Stimulated activated CD8-positive, alpha-beta memory T cell treated with anti-CD3 and anti-CD28 coated beads, Interleukin-15, amount 100 ng/mL, for 48 hours (primary cell): ENCODE measurements at places on chromosomes 13 and 19.

- DNase-seq: no peak
Observed at GRCh38 chr19:18657590-18658365, 20.9 kb downstream of the KLHL26 start.

DNA sequence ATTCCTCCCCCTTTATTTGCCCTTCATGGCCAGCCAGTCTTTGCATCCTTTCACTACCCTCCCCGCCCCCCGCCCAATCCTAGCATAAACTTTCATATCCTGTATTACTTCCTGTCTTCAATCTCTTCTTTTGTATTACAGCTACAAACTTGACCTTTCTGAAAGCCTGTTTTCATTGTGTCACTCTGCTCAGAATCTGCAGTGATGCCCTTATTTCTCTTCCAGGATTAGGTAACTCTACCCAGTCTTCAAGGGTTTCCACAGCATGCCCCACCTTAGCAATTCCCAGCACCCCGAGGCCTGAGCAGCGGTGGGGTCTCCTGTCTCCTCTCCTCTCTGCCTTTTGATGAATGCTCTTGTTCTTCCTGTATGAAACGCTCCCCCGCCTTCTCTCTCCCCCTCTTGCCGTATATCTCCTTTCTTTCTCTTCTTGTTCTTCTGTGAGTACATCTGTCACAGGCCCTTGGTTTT is 145.6 kb downstream of the SHISA2 start:
- no peak for DNase-seq

- DNase-seq: no peak
Observed at GRCh38 chr19:6813659-6814058, 41.2 kb downstream of the VAV1 start.

GRCh38 chr13:92407858-92408257 is 818.7 kb upstream of the GPC6 start:
- no peak for DNase-seq

- DNase-seq: no peak
Observed at GRCh38 chr13:78060966-78061365, 142.3 kb upstream of the EDNRB start.

- no peak for DNase-seq
Observed at GRCh38 chr13:105019073-105019472, 1516.4 kb downstream of the EFNB2 start.

DNA sequence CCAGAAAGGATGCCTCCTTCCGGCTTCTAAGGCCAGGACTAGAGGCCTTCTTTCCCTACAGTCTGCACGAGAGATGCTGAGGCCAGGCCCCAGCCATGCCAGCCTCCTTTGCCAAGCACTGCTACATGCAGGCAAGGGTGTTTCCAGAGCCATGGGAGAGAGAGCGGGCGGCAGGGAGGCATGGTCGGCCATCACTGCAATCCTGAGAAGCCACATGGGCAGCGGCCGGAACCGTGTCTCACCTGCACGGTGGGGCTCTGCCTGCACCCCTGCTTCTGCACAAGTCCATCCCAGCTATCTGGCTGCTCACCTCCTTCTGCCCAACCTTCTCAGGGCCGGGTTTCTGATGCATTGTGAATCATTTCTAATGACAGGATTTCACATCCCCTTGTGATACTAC is 35.1 kb downstream of the TSHZ3 start:
- DNase-seq: no peak

GRCh38 chr13:106117035-106117434 is 418.4 kb downstream of the EFNB2 start:
- no peak for DNase-seq

GRCh38 chr13:65093357-65093756 is 2136.8 kb downstream of the PCDH9 start:
- DNase-seq: no peak

DNA sequence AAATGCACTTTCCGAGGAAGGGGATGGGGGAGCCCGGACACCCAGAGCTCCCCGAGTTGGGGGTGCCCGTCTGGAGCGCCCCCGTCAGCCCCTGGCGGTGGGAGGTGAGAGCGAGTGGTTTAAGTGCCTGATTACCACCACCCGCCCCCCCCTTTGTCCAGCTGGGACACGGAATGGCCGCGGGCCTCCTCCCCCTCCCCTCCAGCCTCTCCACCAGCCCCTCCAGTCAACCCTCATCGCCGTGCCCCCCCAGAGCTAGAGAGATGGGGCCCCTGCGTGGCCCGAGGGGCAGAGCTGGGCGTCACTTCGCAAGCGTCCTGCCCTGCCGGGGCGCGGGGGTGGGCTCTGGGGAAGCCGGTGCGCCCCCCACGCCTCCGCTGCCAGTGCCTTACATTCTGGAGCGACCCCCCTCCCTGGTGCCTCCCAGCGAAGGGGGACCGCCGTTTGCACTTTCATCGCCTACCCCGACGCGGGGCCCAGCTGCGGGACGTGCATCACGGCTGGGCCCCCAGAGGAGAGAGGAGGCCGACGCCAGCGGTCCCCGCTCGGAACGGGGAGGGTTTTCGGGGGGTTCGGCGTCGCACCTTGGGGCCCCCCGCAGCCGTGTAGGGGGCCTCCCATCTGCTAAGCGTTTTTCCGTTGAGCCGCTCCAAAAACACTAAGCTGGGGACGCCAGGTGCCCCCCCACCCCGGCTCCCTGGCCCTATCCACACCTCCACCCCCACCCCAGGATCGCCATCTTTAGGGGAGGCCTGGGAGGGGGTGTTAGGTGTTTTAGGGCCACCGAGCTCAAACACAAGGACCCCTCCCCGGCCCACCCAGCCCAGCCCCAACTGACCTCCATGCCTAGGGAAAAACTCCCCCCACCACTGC is 16.4 kb downstream of the SMIM24 start:
- no peak for DNase-seq

DNA sequence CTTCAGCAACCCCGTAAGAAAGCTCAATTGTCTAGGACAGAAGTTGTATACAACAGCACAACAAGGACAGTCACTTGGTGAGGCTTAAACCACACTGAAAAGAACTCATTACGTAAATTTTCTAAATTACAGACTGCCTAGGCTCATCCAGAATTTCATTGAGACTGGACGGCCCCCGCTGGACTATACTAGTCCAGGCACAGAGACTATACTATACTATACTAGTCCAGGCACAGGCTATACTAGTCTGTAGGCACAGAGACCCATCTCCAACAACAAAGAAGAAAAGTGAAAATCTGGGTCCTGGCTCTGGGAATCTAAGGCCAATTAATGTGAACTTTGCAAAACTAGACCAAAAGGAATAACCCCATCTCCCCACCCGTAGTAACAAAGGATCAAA is 700 bp downstream of the ZNF816 start:
- DNase-seq: no peak

DNA sequence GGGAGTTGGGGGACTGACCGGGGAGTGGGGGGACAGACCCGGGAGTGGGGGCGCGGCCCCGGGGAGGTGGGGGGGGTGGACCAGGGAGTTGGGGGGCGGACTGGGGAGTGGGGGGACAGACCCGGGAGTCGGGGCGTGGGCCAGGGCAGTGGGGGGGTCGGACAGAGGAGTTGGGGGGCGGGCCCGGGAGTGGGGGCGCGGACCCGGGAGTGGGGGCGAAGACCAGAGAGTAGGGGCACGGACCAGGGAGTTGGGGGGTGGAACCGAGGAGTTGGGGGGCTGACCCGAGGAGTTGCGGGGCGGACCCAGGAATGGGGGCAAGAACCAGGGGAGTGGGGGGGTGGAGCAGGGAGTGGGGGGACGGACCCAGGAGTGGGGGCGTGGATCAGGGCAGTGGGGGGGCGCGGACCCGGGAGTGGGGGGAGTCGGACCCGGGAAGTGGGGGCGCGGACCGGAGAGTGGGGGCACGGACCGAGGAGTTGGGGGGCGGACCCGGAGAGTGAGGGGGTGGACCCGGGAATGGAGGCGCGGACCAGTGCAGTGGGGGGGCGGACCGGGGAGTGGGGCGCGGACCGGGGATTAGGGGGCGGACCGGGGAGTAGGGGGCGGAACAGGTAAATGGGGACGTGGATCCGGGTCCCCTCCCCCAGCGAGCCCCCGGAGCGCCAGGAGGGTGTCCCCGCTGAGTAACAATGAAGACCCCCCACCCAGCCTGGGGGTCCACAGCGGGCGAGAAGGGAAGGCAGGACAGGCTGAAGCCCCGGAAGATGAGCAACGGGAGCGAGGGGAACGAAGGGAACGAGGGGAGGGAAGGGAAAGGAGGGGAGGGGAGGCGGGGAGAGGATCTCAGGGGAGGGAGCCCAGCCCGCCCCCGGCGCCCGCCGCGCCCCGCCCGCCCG is 589 bp downstream of the R3HDM4 start:
- no peak for DNase-seq

DNA sequence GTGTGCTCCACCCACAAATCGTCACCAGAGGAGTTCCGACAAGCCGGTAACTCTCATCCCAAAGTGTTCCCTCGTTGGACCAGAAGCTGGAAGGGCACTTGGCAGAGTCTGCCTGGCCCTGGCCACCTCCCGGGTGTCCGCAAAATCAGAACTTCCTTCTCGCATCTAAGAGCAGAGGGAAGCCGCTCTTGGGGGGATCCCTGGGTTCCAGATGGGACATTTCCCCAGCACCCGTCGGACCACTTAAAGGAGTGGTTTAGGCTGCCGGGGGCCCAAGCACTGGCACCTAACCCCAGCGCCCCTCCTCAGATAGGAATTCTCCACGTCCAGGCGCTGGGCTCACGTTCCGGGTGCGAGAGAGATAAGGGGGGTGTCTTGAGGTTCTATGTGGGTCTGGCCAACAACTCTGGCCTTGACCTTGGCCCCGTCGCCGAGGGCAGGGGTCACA is 857 bp upstream of the MAP2K7 start:
- DNase-seq: no peak

DNA sequence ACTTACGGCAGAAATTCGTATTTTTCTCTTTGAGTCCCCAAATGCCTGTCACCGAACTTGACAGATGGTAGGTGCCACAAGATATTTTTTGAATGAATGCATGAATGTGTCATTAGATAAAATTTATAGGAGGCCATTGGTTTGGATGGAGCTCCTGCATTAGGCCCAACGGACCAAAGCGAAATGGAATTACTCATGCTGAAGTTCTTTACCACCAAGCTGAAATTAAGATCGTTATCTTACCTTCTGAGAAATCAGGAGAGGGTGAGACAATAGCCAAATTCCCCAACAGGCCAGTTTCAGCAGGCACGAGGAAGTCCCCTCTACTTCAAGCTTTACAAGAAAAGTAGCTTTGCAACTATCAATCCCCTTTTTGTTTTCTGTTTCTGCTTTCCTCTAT is 452.5 kb upstream of the ARGLU1 start:
- DNase-seq: no peak

DNA sequence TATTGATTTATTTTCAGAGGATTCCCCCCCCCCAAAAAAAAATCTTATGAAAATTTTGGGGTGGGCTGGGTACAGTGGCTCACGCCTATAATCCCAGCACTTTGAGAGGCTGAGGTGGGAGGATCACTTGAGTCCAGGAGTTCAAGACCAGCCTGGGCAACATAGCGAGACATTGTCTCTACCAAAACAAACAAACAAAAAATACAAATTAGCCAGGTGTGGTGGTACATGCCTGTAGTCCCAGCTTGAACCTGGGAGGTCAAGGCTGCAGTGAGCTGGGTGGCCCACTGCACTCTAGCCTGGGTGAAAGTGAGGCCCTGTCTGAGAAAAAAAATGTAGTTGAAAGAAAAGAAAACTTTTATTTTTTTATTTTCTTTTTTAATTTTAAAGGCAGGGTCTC is 17.9 kb downstream of the NECTIN2 start:
- DNase-seq: no peak

GRCh38 chr19:10998045-10998533 is 37.3 kb downstream of the SMARCA4 start:
- DNase-seq: no peak

DNA sequence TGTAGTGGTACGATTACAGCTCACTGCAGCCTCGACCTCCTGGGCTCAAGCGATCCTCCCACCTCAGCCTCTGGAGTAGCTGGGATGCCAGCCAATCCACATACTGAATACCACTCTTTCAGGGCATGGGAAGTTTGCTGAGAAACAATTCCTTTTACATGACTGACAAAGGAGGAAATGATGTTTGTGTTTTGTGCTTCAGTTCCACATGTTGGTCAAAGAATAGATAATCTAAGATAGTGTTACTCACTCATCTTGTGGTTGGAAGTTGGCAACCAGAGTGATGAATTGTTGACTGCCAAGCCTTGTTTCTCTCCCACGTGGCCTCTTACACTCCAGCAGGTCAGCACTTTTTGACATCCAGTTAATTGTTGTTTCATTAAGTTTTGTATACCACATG is 7.6 kb downstream of the MBD3L2B start:
- no peak for DNase-seq

DNA sequence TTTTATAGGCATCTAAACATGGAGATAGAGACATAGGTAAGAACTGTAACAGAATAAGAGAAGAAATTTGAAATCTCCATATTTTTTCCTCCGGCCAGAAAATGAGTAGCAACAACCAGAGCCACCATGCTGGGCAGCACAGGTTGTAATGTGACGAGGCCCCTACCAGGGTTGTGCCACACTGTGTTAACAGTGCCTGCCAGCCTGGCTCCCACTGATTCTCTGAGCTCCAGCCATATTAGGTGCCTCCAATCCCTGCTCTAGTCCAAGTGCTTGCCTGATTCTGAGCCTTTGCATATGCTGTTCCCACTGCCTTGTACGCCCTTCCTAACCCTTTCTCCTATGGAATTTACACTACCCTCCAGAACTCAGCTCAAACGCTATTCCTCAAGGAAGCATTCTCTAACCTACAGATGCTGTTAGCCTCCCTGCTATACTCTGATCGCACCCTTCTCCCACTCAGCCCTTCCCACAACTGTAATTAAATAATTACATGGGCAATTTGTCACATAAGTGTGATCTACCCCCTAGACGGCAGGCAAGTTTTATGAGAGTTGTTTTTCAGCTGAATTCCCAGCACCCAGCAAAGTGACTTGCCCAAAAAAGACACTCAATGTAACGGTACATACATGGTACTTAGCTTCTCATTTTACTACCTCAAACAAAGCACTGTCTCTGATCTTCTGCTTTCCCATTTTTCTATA is 37.6 kb upstream of the STARD13 start:
- no peak for DNase-seq

DNA sequence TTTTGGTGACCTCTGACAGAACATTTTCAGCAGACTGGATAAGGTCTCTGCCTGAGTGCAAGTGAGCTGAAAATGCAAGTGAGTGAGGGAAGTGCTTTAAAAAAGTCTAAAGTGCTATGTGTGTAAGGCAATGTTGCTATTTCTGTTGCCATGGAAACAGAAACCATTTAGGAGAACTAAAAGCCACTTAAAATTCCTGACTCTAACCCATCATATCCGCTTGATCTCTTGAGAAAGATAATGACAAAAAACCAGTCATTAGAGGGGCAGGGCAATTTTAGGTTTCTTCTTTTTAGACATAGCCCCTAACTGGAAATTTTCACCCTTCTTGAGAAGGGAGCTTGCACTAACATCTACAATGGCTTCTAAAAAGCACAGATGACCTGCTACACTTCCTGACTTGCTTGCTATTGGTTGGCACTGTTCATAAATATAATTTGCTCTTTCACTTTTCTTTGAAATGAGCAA is at the start of gene CYSLTR2:
Gene CYSLTR2, plus strand, starts transcription at position 458 of the 468 bp plus-strand sequence. CDS start 52,889 bp downstream, outside the sequence.
- DNase-seq: no peak

DNA sequence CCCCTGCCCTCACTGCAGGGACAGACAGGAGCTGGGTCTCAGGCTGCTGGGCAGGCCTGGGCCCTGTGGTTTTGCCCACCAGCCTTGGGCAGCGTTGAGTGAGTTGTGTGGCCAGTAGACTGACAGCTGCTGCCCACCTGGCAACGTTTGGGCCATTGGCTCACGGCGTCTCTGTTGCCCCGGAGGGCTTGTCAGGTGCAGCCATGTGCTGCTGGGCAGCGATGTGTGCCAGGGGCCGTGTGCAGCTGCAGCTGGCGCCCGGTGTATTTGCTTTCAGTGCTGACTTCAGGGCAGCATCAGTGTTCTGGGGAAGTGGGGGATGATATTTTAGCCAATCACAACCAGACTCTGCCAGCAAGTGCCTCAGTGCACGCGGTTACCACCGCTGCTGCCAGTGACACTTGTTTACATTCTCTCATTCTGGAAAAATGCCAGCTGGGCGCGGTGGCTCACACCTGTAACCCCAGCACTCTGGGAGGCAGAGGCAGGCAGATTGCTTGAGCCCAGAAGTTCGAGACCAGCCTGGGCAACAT is 10.6 kb downstream of the FZR1 start:
- DNase-seq: no peak
